PC-3 (cell line): ENCODE measurements at places on chromosomes 11 and 22. TPM values are rescaled to one million over a fixed set of nuclear protein-coding genes. Genes with fewer than 3 reads are reported as not detected.
A peak's percentile ranks its signal among the peaks of the same experiment; 100 is the strongest.

DNA sequence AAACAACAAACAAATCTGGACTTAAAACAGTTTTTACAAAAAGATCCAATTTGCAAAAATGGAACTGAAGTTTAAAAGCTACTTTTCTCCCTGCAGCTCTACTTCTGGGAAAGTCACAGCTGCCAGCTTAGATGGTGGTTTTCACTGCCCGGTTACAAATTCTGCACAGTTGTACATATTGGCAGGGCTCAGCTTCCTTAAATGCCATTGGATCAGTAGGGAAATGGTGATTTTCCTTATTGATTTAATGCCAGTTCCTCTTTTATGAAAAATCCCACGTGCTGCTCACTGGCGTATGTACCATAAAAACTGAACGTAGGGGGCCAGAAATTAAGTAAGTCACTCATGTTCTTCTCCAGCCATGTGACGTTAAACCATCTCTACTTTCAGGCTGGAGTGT, 22.8 kb downstream of the GRAP2 start:
- DNase-seq = no peak

DNA sequence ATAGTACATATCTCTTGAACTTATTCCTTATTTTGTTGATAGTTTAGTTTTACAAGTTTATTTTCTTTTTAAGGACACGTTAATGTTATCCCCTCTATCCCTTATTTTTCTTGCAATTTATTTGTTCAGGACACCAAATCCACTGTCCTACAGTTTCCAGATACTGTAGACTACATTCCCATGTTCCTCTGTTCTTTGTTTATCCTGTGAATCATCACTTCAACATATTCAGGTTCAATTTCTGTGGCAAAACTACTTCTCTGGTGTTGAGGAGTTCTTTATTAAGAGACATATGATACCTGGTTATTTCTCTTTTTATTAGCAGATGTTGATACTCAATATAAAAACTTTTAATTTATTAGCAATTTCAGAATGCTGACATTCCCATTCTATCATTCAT, 72.8 kb upstream of the CLNS1A start:
- DNase-seq = peak; percentile 64

DNA sequence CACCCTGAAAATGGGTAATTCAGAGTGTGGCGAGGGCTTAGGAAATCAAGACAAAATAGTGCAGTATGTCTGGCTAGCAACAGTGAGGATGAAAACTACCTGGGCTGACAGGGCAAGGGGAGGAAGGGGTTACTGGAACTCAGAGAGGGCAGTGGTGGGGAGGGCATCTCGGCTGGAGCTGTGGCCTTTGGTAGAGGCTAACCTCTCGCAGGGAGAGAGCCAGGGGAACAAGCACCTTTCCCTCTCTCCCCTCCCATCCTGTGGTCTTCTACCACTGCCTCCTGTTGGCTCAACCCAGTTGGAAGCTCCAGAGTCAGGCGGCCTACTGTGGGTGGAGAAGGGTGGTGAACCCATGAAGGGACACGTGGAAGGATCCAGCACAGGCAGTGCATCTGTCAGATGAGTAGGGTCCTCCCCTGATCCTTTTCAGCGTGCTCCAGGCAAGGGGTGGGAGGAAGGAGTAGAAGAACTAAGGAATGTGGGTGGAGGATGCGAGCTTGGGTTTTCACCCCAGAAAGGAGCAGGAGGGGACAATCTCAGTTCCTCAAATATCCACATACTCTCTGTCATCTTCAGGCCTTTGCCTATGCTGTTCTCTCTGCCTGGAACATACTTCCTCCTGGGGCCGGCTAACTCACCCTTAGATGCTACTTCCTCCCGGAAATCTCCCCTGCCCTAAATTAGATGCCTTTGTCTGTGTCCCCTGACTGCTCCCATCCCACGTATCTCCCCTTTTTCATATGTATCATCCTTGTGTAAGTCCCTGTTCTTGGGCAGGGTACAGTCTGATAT, 6.2 kb upstream of the KCNE3 start:
- no peak for DNase-seq

The FAM180B gene
- total RNA-seq = not detected in 2 replicates

The OR5P2 gene
- not detected in 2 replicates for total RNA-seq

The IGSF22 gene
- 0.12 TPM in 1 of 2 replicates, not detected in the other for total RNA-seq
